Activated T-helper 2 cell treated with anti-CD3 and anti-CD28 coated beads, Interferon-gamma antibody, Interleukin-2, Interleukin-4, amounts not matched to agents 10 μg/mL and 5 μg/mL and 100 μg/mL, durations not matched to agents 14 hours and 24 hours and 36 hours (primary cell): ENCODE measurements at places on chromosomes 7 and 10.
A peak's percentile ranks its signal among the peaks of the same experiment; 100 is the strongest.

DNA sequence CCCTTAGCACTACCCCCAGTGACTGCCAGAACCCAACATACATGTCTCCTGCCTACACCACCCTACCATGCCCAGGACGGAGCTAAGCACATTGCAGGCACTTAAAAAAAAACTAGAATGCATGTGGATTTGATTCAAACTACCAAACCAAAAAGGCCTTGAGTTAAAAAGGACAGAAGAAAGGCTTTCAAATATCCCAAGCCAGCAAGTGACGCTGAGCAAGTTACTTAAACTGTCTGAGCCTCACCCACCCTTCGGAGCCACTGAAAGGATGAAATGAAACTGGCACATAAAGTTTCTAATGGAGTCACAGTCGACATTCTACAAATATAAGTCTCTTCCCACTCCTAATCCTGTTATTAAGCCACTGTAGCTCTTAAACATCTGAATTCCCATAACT, 1.8 kb downstream of the CPXM2 start:
- no peak overlapping the region for H3K27ac ChIP-seq
- DNase-seq = no peak
- H3K36me3 ChIP-seq = no peaks in the 10 kb centered on the region
- no peaks in the 10 kb centered on the region for H3K4me1 ChIP-seq
- H3K4me3 ChIP-seq = no peak overlapping the region

- H3K4me3 ChIP-seq = no peak overlapping the region
- no peak for DNase-seq
- no peaks in the 10 kb centered on the region for H3K4me1 ChIP-seq
- peak overlapping the region; percentile 1 for H3K27ac ChIP-seq
Measured at GRCh38 chr7:158730383-158731346, 26.1 kb upstream of the NCAPG2 start.

DNA sequence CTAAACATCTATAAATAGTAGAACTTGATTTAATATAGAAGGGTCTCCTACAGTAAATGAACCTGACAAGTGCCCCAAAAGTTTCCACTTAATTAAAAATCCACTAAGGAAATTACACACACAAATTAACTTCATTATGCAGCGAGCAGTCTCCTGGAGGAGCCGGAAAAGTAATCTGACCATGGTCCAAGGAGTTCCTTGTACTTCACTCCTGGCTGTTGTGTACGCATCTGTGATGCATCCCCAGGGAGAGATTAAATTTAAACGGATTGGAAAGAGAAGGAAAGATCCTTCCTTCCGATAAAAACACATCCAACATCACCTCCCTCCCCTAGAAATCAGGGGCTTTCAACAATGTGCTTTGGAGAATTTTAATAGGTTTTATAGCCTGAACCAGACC, 85.5 kb downstream of the PARD3 start:
- no peak overlapping the region for H3K4me3 ChIP-seq
- H3K27me3 ChIP-seq = peaks cover 3% of the 10 kb centered on the region
- no peak overlapping the region for H3K27ac ChIP-seq

DNA sequence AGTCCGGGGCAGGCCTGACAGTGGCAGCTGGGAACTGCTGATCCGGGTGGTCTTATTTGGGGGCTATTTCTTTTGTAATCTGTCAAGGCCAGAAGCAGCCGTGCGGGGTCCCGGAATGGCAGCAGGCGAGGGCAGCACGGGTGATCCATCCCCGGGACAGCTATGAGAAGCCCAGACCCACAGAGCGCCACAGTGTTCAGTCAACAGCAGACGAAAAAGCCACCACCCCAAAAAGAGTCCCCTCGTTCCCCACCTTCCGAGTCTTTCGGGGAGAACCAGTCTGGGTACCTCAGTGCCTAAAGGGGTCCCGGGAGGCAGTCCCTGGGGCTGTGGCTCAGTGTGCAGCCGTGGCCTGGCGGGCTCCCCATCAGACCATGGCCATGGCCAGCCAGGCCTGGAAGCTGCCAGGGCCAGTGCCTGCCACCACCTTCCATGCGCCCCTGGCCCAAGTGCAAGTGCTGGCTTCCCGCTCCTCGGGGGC, 125.1 kb upstream of the KCTD7 start:
- no peak overlapping the region for H3K27ac ChIP-seq
- DNase-seq = no peak
- no peaks in the 10 kb centered on the region for H3K36me3 ChIP-seq
- H3K4me1 ChIP-seq = no peaks in the 10 kb centered on the region
- H3K4me3 ChIP-seq = no peak overlapping the region
- H3K27me3 ChIP-seq = peaks cover 19% of the 10 kb centered on the region

- no peak for DNase-seq
- no peak overlapping the region for H3K27ac ChIP-seq
- H3K27me3 ChIP-seq = no peaks in the 10 kb centered on the region
- no peak overlapping the region for H3K4me3 ChIP-seq
- peaks cover 48% of the 10 kb centered on the region for H3K36me3 ChIP-seq
Measured at GRCh38 chr7:66927348-66927948, 6.4 kb downstream of the TMEM248 start.

DNA sequence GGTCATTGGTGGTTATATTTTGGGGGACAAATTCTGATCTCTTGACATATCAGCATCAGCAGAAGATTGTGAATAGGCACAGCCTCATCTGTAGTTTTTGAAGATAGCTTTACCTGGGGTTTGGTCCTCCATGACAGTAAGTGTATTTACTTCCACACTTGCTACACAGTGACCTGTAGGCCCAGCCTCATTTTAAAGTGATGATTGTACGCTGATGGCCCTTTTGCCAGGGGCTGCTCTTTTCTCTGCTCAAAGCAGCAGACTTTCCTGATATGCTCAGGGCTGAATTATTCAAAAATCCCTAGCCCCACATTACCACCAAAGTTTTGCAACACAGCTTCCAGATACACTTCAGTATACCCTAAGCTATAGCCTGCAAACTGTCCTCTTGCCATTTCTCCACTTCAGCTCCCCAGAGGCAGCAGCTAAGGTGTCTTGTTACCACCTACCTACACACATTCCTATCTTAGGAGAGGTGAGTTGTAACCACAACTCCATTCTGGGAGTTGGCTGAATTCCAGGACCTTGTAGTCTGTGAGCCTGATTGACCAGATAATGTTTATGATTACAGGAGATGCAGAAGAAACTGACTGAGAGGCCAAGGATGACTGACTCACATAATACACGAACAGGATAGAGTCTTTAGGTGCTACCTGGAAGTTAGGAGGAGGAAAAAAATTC, 6.0 kb downstream of the ASB4 start:
- no peak overlapping the region for H3K27ac ChIP-seq
- H3K4me3 ChIP-seq = no peak overlapping the region
- H3K4me1 ChIP-seq = no peaks in the 10 kb centered on the region
- no peaks in the 10 kb centered on the region for H3K36me3 ChIP-seq
- H3K27me3 ChIP-seq = peaks cover 20% of the 10 kb centered on the region

- H3K27me3 ChIP-seq = peaks cover 57% of the 10 kb centered on the region
- no peaks in the 10 kb centered on the region for H3K36me3 ChIP-seq
- DNase-seq = peak; percentile 26
- H3K4me3 ChIP-seq = peak overlapping the region; percentile 2
Measured at GRCh38 chr10:69801094-69801433, 642 bp upstream of the COL13A1 start.

GRCh38 chr7:42493436-42494198, 256.6 kb upstream of the GLI3 start:
- no peak overlapping the region for H3K4me3 ChIP-seq
- no peak overlapping the region for H3K27ac ChIP-seq
- H3K4me1 ChIP-seq = no peaks in the 10 kb centered on the region
- no peaks in the 10 kb centered on the region for H3K36me3 ChIP-seq

DNA sequence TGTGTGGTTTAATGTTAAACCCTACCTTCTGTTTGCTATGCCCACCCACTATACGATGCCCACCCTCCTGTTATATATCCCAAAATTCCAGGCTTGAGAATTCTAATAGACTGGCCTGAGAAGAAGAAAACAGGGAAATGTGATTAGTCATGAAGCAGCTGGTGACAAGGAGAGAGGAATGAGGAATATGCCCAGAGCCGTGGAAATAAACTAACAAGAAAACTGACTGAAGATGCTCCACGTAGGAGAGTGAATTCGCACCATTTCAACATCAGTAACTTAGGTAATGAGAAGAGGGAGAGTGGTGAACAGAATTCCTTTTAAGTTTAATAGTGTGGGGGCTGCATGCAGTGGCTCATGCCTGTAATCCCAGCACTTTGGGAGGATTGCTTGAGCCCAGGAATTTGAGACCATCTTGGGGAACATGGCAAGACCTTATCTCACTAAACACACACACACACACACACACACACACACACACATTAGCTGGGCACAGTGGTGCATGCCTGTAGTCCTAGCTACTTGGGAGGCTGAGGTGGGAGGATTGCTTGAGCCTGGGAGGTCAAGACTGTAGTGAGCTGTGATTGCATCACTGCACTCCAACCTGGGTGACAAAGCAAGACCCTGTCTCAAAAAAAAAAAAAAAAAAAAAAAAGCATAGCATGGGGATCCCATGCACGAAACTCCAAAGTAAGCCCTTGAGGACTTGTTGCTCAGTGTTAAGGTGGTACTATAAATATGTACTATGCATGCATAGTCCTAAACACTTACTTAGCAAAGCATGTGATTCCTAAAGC, 16.1 kb upstream of the SYPL1 start:
- H3K4me3 ChIP-seq = no peak overlapping the region
- no peak overlapping the region for H3K27ac ChIP-seq
- peaks cover 24% of the 10 kb centered on the region for H3K27me3 ChIP-seq
- no peaks in the 10 kb centered on the region for H3K36me3 ChIP-seq
- DNase-seq = no peak
- peaks cover 14% of the 10 kb centered on the region for H3K4me1 ChIP-seq

GRCh38 chr10:6140141-6140841, 51.5 kb downstream of the RBM17 start:
- peak; percentile 34 for DNase-seq
- H3K4me1 ChIP-seq = peaks cover 67% of the 10 kb centered on the region
- H3K4me3 ChIP-seq = peak overlapping the region; percentile 53
- peak overlapping the region; percentile 76 for H3K27ac ChIP-seq

DNA sequence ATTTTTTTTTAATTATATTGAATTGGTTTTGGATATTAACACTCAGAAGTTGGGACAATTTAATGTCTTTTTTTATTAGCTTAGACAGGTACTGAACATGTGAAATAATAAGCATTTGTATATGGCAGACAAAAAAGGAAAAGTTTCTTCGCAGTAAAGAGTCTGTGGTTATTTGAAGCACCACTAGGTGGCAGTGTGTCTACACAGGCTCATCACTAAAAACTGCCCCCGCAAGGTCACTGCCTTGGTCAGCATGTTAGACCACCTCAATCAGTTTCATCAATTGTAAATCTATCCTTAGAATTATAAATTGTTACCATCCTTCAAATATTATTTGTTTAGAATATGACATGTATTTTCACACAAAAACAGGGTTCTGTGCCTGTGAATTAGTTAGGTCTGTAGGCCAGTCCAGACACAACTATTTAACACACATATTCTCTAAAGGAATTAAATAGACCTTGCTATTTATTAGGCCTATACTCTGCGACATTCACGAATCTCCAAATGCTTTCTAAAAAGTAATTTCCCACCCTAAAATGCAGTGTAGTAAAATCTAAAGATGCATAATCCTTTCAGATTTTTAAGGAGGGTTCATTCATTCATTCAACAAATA, 17.0 kb downstream of the PNLIPRP3 start:
- no peak overlapping the region for H3K27ac ChIP-seq
- no peak for DNase-seq
- H3K4me3 ChIP-seq = no peak overlapping the region

DNA sequence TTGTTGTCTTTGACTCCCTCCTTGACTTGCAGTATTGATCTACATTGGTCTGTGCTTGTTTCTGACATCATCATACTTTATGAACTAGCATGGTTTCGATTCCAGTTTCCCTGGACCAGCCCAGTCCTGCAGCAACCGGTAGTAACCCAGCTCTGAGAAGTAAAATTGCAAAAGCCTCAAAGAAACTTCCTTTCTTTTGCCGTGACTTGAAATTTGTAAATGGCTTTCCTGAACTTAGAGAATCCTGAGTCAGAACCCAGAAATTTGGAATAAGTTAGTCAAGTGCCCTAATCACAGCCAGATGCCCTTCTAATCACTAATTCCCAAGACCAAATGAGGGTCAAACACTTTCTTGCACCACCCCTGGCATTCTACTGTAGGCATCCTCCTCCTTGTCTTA, 15.0 kb downstream of the TAS2R60 start:
- no peaks in the 10 kb centered on the region for H3K36me3 ChIP-seq
- H3K4me1 ChIP-seq = no peaks in the 10 kb centered on the region
- DNase-seq = no peak
- H3K4me3 ChIP-seq = no peak overlapping the region

GRCh38 chr10:9451211-9451773, 1396.8 kb downstream of the GATA3 start:
- H3K27ac ChIP-seq = no peak overlapping the region
- H3K4me1 ChIP-seq = no peaks in the 10 kb centered on the region
- no peak overlapping the region for H3K4me3 ChIP-seq
- DNase-seq = no peak
- no peaks in the 10 kb centered on the region for H3K36me3 ChIP-seq

GRCh38 chr7:20747001-20747400, 39.7 kb downstream of the SP8 start:
- H3K27ac ChIP-seq = no peak overlapping the region
- no peaks in the 10 kb centered on the region for H3K4me1 ChIP-seq
- DNase-seq = no peak
- H3K27me3 ChIP-seq = no peaks in the 10 kb centered on the region

DNA sequence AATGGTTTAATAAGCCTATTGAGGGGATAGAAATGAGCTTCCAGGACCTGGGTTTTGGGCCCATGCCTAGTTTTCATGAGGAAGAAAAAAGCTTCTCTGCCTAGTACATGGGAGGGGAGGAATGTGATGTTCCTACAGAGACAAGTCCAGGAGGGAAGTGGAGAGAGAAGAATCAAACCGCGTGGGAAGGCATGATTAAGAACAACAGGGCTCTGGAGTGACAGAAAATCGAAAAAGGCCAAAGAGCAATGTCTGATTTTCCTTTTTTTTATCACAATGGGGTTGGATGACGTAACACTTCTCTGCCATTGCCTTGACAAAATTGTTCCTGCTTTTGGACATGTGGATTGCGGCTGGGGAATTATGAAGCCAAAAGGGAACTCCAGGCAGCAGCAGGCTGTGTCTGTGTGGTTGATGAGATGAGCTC, 258.6 kb downstream of the CXCL12 start:
- no peak overlapping the region for H3K4me3 ChIP-seq
- H3K36me3 ChIP-seq = no peaks in the 10 kb centered on the region
- no peaks in the 10 kb centered on the region for H3K27me3 ChIP-seq
- H3K4me1 ChIP-seq = no peaks in the 10 kb centered on the region
- DNase-seq = no peak

- DNase-seq = no peak
- H3K36me3 ChIP-seq = no peaks in the 10 kb centered on the region
- H3K4me3 ChIP-seq = no peak overlapping the region
- H3K27me3 ChIP-seq = peaks cover 4% of the 10 kb centered on the region
- H3K27ac ChIP-seq = no peak overlapping the region
Measured at GRCh38 chr7:12294701-12295100, 83.6 kb downstream of the TMEM106B start.
